Testis (tissue), 5 donors: ENCODE measurements at places on chromosomes 5 and 9. TPM values are rescaled to one million over a fixed set of nuclear protein-coding genes. Genes with fewer than 3 reads are reported as not detected.
A peak's percentile ranks its signal among the peaks of the same experiment; 100 is the strongest.

SPOCK1 gene
- total RNA-seq: 111 TPM

TMEFF1 gene
- total RNA-seq: 5.9 TPM

DNA sequence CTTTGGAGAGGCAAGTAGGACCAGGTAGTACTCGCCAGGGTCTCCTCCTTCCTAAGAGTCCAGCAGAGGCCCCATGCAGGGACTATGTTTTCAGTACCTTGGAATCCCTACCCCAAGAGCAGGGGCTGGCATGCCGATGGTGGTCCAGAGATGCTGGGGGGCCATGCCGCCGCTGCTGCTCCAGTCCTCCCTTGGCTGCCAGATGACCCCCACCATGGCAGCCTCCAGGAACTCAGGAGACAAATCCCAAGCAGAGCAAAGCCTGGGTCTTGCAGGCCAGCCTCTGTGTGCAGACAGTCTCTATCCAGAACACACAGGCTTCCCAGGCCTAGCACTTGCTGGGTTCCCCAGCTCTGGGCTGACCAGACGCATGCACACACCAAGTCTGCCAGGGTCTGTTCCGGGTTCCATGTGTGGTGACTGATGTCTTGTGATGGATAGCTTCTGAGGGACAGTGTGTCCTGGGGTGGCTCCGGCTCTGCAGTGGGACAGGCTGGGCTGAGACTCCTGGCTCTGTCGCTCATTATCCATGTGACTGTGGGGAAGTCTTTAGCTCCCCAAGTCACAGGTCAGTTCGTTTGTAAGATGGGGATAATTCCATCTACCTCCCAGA is 127.3 kb downstream of the CRB2 start:
- no peak for DNase-seq

- no peak for DNase-seq
Measured at GRCh38 chr5:172133359-172134029, 54.5 kb downstream of the STK10 start.

- no peak for DNase-seq
Measured at GRCh38 chr5:153964191-153964879, 74.4 kb downstream of the FAM114A2 start.

- DNase-seq: peak; percentile 98
Measured at GRCh38 chr9:23826120-23826629, at the start of gene ELAVL2. ELAVL2 (minus strand) TSS chr9:23826240; CDS start chr9:23762234, 64,006 bp downstream.

DNA sequence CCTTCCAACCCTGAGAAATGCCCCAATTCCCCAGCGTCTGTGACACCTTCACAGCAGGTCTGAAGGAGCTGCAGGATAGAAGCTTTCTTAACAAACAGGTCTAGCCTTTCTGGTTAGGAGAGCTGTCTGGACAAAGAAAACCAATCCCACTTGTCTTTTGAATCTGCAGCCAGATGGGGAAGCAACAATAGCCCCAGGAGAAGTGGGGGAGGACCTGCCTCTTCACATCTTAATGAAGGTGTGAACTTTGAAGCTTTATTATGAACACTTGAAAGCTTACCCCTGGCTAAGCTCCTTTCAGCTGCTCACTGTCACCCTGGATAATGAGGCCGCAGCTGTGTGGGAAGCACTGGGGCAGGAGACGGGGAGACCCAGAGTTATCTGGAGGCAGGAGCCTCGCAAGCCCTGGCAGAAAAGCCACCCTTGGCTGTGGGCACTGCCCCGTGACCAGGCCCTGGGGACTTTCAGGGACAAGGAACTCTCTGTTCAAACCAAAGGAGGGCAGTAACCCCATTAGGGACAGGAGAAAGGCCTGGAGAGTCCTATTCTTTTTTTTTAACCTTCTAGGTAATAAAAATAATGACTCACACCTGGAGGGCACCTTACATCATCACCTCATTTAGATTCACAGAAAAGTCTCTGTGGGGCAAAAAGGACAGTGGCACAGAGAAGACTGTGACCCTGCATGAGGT is 151.8 kb upstream of the RAD23B start:
- DNase-seq: no peak

DNA sequence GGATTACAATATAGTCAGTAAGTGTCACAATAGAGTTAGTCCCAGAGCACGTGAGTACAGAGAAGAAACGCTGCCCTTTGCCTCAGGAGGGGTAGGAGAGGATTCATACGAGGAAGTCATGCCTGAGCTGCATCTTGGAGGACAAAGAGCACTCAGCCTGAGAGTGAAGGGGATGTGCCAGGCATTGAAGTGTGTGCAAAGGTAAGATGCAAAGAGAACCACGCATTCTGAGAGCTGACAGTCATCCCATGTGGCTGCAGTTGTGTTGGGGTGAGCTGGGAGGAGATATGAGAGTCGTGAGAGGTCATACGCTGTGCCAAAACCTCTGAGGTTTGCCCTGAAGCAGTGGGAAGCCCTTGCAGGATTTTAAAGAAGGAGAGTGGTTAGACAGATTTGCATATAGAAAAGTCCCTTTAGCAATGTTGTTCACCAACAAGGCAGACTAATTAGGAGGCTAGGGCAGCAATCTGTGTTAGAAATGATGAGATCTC is 97.5 kb downstream of the PIP5K1B start:
- DNase-seq: no peak

- DNase-seq: no peak
Measured at GRCh38 chr5:111853748-111854147, 96.8 kb upstream of the NREP start.
